Stimulated activated CD8-positive, alpha-beta memory T cell treated with anti-CD3 and anti-CD28 coated beads, Interleukin-7, amount 100 ng/mL, for 24 hours (primary cell): ENCODE measurements at places on chromosomes 2 and 18.

DNA sequence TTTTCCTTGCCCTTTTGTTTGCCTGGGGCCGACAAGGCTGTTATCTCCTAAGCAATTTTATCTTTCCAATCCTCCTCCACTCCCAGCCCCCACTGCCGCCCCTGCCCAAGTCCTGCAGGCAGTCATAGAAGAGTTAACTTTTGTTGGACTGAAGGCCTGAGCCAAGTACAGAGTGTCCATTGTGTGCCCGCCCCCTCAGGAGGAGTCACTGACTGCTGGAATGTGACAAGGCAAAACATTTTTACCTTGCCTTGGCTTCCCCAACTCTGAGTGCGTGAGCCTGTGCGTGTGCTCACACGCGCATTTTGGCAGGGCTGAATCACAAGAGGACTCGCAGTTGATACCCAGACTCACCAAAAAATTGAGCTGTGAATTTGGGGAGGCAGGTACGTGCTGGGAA is 16.2 kb downstream of the SETBP1 start:
- DNase-seq = no peak

DNA sequence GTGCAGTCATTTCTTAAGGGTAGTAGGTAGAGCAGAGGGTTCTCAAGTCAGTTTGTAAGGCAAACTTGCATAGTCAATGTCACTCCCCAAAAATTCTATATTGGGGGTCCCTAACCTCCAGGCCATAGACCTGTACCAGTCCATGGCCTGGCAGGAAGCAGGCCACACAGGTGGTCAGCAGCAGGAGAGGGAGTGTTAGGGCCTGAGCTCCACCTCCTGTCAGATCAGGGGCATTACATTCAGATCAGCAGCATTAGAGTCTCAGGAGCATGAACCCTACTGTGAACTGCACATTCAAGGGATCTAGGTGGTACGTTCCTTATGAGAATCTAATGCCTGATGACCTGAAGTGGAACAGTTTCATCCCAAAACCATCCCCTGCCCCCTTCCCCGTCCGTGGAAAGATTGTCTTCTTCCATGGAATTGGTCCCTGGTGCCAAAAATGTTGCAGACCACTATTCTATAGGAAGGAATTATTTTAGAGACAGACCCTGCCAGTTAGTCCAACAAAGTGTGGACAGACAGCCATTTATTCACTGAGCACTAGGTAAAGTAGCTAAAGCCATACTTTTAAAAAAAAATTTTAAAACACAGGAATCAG is 6.7 kb downstream of the COA5 start:
- no peak for DNase-seq

DNA sequence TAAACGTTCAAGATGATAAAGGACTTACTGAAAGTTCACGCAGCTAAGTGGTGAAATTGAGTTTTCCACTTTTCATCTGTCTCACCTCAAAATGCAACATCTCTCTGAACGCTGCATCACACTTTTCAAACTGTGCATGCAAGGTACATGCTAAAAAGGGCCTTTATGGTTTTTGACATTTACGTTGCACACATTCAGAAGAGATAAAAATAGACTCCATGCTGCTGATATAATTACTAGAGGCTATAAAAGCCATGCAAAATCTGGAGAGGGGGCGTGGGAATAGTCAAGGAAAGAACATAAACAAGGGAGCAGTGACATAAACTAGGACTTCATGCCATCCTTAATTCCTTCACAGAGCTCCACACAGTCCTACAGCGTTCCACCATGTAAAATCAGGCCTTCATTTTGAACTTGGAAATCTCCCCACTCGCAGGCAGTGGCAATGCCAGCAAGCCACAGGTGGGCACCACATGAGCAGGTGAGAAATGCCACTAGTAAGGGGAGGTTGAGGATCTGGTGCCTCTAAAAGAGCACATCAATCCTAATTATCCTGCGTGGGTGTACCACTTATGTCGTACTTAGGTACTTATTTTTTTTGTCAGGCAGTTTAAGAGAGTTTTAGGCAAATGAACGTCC is 71.4 kb downstream of the ZEB2 start:
- DNase-seq = no peak

DNA sequence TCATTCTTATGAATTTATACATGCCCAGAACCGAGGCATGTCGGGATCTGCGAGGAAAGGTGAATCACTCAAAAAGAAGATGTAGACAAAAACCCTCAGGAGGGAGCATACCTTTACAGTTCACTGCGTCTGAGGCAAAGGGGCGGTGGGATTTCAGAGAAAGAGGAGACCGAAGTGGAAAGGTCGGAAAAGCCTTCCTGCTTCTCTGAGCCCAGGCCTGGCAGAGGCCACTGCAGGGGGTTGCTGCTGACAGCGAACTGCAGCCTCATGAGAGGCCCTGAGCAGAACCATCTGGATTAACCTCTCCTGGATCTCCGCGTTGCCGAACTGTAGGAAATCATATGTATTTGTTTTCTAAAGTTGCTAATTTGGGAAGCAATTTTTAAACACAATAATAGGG is 713.1 kb upstream of the SOX11 start:
- no peak for DNase-seq

DNA sequence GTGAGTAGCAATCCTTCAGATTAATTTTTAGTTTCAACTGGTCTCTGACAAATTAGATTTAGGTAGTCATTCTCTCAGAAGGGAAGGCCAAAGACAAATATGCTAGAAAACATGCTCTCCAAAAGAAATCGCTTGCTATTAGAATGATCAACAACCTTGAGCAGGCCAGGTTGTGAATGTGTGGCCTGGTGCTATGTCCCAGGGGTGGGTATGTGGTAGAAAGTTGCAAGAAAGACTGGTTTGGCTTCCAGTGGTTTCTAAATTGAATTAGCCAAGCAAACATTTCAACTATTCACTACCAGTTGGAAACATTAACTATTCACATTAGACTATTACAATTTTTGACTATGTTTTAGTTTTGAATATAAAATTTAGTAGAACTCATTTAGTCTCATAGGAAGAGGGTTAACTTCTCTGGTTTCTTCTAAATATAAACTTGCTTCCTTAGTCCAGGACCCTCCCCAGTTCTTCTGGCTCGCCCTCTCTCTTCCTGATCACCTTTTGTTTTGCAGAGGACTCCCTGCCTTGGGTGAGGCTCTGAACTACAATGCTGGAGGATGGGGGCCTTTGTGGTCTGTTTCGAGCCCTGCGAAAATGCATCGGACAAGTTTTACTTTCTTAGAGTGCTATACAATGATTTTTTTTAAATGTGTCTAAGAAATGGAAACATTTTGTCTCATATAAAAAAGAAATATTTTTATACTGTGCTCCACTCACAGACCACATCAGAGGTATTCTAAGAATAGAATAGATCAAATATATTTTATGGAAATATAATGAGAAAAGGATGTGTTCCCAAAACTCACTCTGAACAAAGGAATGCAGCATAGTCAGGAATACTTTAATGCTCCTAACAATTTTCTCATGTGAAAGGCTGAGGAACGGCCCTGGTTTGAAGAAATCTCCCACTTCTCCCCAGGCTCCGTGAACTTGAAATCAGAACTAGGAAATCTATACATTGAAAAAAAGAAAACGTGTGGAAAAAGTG is 375.0 kb upstream of the ZEB2 start:
- DNase-seq = no peak

GRCh38 chr18:48136051-48136826 is 205.8 kb upstream of the SMAD2 start:
- DNase-seq = no peak

DNA sequence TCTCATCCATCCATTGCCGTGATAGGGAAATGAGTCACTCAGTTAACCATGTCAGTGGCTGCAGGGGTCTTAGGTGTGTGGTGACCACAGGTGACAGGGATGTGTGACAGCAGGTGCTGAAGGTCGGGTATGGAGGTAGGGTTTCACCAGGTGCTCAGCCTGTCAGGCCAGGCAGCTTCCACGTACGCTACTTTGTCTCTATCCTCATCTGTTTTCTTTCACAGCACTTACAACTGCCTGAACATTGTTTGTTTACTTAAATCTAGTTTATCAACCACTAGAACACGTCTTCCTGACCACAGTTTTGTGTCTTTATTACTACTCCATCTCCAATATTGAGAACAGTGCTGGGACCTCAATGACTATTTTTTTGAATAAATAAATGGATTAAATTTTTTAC is 11.4 kb upstream of the UXS1 start:
- DNase-seq = no peak

GRCh38 chr2:127392828-127393578 is 5.2 kb upstream of the MAP3K2 start:
- DNase-seq = no peak

DNA sequence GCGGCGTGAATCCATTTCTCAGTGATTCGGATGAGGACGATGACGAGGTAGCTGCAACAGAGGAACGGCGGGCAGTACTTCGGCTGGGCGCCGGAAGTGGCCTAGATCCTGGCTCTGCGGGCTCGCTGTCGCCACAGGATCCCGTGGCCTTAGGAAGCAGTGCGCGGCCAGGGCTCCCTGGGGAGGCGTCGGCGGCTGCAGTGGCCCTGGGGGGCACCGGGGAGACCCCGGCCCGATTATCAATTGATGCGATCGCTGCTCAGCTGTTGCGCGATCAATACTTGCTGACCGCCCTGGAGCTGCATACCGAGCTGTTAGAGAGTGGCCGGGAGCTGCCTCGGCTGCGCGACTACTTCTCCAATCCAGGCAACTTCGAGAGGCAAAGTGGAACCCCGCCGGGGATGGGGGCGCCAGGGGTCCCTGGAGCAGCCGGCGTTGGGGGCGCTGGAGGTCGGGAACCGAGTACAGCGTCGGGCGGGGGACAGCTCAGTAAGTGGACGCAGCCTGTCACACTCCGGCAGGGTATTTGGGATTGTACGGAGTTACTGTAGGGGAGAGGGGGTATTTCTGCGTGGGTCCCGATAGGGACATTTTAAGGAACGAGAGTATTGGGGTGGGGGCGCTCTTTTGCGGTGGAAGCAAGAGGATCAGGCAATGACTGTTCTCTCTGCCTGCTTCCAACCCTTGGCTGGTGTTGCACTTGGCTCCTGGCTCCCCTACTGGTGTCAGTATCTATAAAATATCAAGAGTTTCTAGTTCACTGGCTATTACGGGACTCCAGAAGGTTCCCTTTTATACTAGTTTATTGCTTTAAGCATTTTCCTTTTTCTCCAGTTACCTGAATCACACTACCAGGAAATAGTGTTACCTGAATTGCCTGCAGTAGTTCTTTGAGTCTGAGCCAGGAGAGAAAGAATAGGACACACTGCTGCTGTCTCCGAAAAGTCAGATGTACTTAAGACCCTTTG is 772 bp downstream of the RELCH start:
- no peak for DNase-seq

- no peak for DNase-seq
These were observed 225.5 kb upstream of the GALNT5 start for GRCh38 chr2:157032017-157032416.

GRCh38 chr2:69848186-69848790 is 18.8 kb downstream of the GMCL1 start:
- no peak for DNase-seq
